ENCODE measurements at places on chromosomes 2 and 18.

DNA sequence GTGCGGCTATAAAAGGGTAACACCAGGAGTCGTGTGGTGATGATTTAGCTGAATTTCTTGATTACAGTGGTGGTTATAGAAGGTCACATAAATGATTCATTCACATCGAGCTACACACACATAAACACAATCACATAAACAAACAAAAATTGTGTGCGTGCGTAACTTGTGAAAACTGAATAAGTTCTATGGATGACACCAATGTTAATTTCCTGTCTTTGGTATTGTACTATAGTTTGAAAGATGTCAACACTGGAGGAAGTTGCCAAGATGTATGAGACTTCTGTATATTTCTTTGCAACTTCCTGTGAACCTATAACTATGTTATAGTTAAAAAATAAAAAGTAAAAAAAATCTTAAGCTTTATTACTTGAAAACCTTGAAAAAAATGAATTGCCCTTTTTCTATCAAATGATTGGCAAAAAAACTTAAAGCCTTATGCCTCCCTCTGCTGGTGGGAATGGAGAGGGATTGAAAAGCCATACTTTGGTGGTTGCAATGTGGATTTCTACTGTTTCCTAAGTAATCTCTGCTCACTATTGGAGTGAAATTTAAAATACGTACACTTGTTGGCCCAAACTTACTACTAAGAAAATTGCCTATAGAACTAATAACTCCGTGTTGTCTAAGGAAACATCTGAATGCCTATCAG is 227.7 kb downstream of the RPIA start:
- no peak for DNase-seq

GRCh38 chr2:29272311-29272710 is 157.1 kb downstream of the CLIP4 start:
- no peak for DNase-seq

DNA sequence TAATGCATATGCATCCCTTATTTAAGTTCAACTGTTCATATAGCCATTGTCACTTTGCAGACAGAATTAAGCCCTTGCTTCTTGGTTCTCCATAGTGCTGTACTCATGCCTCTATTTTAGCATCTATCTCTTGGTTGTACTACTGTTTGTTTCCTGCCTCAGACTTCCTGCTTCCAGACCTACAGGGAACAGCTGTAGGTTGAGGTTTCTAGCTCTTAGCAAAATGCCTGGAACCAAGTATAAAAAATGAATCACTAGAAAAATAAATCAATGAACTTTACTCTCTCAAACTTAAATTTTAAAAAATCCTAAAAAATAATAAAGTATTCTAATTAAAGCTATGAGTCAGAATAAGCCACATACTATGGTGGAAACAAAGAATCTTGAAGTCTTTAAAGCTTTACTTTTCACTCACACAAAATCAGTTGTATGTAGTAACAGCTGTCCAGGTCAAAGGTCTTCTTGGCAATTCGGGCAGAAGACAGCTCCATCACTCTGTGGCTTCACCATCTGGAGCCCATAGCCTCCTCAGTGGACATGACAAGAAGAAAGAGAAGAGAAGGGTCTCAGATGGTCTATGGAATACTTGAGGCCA is 1228.1 kb upstream of the GYPC start:
- no peak for DNase-seq

GRCh38 chr2:188079196-188079595 is 212.5 kb upstream of the GULP1 start:
- DNase-seq, result no peak

DNA sequence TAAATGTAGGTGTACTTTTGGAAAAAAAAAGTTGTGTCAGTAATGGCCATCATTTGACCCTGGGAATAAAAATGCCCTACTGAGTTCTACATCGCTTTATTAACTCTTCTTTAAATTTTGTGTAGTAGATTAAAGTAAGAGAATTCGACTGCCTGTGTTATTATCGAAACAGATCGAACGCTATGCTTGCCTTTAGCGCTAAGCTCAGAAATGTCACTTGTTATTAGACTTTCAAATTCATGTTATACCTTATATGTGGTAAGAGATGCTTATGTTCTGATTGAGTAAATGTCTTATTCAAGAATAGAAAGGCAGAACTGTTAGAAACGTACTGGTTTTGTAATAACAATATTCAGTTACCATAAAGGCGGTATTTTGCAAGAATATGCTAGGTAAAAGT is 1.4 kb downstream of the UGP2 start:
- DNase-seq, result no peak

DNA sequence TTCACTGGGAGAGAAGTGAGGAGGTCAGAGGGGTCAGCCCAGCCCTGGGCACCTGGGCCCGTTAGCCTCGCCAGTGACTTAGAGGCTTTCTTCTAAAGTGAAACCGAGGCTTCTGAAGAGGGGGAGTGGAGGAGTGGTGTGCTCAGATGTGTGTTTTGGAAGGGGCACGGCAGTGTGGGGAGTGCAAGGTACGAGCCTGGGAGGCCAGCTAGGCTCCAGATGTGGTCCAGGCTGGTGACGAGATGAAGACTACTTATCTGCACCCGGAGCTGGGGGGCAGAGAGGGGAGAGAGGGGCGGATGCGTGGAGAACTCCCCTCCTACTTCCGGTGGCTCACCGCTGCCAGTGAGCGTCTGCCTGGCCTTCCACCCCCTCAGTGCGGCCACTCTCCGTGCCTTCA is 371.3 kb upstream of the HS6ST1 start:
- peak; percentile 30 for DNase-seq

- peak; percentile 44 for DNase-seq
Observed at GRCh38 chr18:79916546-79917168, 34.8 kb downstream of the SLC66A2 start.

DNA sequence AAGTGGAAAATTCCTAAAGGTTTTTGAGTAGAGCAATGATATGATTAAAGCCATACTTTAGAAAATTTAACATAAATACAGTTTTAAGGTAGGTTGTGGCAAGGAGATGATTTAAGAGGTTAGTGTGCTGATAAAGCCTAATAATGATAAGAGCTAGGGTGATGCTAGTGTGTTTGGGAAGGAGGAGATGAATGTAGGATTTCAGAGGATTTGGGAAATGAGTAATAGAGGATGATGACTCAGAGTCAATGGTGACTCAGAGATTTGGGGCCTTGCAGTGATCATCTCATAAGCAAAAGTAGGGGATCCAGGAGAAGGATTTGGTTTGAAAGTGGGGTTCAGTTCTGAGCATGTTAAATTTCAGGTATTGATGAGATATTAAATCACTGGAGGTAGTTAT is 23.3 kb downstream of the STAMBP start:
- no peak for DNase-seq

GRCh38 chr2:181393472-181393871 is 63.7 kb upstream of the ITGA4 start:
- DNase-seq, result no peak

- no peak for DNase-seq
Observed at GRCh38 chr18:43794363-43794762, 517.1 kb upstream of the SYT4 start.

- no peak for DNase-seq
Observed at GRCh38 chr18:5285326-5285725, 10.2 kb downstream of the ZBTB14 start.

DNA sequence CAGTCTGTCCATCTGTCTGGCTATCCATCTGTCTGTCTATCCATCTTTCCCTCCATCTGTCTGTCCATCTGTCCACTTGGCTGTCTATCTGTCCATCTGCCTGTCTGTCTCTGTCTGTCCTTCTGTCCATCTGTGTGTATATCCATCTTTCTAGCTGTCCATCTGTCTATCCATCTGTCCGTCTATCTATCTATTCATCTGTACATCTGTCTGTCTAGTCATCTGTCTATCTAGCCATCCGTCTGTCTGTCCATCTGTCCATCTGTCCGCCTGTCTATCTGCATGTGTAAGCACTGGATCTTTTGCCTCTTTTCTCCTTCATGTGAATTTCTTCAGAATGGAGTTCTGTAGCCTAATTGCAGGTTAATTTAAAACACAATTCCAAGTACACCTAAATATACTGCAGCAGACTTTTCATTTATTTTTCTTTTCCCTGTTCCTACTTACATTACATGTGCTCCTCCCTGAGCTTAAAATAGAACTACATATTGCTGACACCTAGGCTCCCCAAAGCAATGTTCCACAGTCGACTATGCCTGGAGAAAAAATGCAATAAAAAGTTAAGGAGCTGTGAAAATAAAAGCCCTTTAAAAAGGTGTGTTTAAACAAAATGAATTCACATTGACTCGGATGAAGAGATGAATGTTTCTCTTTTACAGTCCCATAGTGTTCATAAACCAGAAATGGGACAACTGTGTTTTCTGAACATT is 37.4 kb upstream of the TXNDC2 start:
- DNase-seq, result no peak

GRCh38 chr18:49024804-49025421 is 74.1 kb upstream of the SMAD7 start:
- DNase-seq, result peak; percentile 46

GRCh38 chr2:235802542-235802941 is 308.7 kb downstream of the AGAP1 start:
- no peak for DNase-seq

DNA sequence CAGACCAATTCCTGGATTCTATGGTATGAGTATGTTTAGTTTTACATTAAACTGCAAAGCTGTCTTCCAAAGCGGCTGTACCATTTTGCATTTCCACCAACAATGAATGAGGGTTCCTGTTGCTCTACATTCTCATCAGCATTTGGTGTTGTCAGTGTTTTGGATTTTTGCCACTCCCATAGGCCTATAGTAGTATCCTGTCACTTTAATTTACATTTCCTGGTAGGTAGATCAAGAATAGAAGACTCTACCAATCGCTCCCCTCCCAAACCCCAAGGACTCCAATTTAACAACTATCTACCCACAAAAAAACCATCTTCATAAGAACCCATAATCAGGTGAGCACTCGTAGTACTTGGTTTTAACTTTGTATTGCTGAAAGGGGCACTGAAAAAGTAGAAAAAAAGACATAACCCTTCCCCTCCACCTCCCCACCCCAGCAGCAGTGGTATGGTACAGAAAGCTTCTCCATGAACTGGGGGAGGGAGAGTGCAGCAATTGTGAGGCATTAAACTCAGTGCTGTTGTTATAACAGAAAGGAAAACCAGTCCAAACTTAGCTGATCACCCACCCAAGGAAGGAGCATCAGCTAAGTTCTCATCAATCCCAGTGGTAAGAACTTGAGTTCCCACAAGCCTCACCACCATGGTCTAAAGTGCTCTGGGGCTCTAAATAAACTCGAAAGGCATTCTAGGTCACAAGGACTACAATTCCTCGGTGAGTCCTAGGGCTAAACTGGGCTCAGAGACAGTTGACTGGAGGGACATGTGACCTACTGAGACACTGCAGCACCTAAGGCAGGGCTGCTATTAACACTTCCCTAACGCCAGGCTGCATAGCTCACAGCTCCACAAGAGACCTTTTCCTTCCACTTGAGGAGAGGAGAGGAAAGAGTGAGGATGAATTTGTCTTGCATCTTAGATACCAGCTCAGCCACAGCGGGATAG is 35.5 kb upstream of the CYTIP start:
- DNase-seq, result no peak

DNA sequence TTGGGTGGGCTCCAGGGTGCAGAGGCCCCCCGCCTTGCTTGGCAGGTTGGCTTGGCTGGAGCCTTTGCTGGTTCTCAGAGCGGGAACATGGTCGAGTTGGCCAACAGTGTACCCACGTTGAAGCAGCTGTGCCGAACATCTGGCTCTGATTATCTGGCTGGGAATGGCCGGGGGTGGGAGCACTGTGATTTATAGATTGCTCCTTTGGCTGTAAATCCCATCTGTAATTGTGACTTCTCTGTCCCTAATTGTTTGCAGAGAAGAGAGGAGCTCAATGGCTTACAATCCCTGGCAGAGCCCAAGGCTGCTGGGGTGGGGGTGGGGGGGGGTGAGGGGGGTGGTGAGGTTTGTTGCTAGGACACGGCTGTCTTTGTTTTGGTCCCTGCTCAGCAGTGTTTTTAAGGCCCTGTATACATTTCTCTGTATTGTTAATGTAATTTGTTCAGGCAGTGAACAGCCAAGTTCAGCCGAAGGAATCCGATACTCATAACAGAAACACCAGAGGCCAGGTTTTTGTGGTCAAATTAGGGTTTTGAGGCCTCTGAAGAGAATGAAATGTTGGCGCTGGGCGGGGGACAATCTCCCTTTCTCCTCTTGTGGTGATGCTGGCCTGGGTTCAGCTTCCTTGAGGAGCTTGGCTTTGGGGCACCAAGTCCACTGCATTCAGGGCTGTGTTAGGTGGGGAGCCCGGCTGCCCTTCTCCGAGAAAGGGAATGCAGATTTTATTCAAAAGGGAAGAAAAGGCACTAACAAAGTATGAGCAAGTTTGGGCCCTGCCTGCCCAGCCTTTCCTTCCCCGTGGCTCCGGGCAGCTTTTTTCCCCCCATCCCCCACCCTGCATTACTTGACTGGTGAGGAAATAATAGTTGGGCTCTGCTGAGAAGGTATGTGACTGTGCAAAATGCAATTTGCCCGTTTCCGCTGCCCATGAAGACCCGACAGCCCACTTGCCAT is 82.5 kb downstream of the TCF7L1 start:
- DNase-seq, result no peak

- DNase-seq, result no peak
Observed at GRCh38 chr2:129723277-129724020, 256.0 kb upstream of the RAB6C start.

DNA sequence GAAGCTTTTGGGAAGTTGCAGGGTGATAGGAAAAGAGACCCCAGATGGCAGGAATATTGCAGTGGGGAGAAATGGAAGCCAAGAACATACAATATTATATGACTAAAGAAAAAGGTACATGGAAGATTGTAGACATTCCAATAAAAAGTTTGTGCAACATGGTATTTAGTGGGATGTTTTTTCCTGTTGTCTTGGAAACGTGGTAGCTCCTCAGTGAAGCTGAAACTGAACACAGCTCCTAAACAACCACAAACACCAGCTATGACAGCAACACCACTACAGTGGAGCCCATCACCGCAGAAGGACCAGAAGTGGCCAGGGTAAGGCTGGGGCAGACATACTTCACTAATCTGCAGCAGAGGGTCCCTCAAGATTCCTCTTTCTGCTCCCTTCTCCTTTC is 246.8 kb downstream of the CDH20 start:
- DNase-seq, result no peak

GRCh38 chr2:44547718-44548117 is 186.0 kb downstream of the CAMKMT start:
- no peak for DNase-seq

DNA sequence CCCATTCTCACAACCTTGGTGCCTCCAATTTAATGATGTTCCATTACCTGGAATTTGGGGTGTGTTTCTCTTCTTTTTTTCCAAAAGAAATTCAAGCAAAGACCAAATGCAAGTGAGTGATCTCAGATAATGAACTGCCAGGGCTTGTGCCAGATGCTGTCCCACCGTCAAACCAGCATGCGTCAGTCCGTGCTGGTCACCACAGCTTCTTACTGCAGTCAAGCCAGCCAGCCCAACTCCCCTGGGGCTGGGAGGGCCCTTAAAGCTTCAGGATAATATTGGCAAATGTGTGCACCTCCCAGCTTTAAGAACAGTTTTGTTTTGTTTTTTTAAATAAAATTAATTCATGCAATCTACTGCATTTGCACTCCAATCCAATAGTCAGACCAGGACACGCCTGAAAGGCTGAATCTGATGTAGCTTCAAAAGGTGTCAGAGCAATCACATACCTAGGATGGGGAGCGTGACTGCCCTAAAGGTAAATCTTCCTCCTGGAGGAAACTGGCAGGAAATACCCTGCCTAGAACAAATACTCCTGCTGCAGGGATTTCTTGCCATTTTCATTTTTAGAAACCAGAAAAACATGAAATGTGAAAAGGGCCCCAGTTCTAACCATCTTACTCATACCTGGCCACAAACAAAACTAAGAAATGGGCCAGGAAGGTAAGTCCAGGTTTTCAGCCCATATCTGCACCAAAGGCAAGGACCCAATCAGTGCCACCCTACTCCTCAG is 26.8 kb upstream of the SP3 start:
- peak; percentile 92 for DNase-seq

All from right atrium auricular region (tissue), 2 donors.